Effector CD4-positive, alpha-beta T cell (primary cell): ENCODE measurements at places on chromosomes 1 and 21.

DNA sequence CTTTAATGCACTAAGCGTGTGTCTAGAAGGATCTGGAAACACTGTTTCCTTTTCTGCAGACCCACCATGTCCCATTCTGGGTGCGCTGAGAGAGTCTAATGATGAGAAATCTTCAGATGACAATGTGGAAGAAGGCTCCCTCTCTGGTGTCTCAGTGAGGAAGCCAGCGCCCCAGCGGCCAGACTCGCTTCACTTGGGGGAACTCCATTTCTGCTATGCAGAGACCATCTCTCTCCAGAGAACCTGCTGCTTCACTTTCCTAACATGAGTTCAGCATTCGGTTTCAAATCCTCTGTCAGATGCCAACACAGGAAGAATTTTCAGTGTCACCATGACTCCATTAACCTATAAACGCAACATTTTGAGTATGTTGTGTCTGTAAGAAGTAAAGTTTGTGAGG lies 121.8 kb downstream of the SYF2 start:
- no peak for DNase-seq

- no peak for DNase-seq
Measured at GRCh38 chr1:58966917-58967740, 183.3 kb upstream of the JUN start.

DNA sequence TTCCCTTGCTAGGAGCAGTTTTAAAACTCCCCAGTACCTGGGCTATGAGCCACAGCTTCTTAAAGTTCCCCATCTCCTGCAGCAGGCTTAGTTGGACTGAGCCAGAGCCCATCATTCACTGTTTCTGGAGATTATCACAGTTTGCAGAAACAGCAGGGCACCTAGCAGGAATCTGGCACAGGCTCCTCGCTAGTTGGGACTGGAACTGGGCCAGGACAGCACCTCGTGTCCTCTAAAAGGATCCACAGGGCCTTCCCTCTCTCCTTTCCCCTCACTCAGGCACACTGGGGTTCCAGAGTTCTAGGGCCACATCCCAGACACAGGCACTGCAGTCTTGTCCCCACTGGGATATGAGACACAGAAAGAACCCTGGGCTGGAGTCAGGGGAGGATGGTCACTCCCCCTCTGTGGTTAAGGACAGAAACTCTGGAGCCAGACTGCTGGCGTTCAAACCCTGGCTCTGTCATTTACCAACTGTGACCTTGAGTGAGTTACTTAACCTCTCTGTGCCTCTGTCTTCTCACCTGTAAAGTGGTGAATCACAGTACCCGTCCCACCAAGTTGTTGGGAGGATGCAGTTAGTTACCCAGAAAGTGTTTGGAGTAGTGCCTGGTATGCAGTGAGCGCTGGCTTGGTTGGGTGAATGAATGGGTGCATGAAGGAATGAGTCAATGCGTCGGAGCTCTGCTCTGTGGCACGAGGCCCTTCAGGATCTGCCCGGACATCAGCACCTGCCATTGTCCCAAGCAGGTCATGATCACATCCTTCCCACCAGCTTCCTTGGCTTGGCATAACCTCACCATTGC lies 18.8 kb upstream of the ECE1 start:
- no peak for DNase-seq

DNA sequence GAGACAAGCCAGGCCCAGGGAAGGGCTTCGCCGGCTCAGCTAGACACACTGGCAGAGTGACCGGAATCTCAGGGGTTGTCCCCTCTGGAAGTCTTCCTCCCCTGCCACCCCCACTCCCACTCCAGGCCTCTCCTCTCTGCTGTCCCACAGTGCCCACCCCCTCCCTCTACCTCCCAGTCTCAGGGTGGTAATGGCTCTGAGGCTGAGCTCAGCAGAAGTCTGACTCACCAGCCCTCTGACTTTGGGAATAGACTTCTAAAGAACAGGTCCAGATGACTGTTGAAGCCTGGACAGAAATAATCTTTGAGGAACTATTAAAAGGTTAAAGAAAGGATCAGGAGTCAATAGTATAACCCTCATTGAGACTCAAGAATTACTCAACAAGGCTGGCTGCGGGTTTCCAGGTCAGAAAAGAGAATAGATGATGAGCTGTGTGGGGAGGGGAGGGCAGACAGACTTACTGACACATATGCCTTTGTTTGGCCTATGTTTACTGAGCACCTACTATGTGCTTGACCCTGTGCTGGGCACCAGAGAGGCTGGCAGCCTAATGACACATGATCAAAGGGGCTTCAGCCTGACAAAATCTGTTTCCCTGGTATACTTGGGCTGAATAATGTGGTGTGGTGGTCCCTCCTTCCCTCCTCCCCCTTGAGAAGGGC lies 8.2 kb downstream of the HCRTR1 start:
- DNase-seq: no peak

- DNase-seq: no peak
Measured at GRCh38 chr1:11198257-11198656, 9.1 kb downstream of the ANGPTL7 start.
